ENCODE measurements at places on chromosomes 11 and 22.

GRCh38 chr22:39173787-39174497 is 21.5 kb upstream of the CBX7 start:
- no peak for DNase-seq

- DNase-seq: no peak
Measured at GRCh38 chr11:59218319-59218718, 5.6 kb upstream of the MPEG1 start.

DNA sequence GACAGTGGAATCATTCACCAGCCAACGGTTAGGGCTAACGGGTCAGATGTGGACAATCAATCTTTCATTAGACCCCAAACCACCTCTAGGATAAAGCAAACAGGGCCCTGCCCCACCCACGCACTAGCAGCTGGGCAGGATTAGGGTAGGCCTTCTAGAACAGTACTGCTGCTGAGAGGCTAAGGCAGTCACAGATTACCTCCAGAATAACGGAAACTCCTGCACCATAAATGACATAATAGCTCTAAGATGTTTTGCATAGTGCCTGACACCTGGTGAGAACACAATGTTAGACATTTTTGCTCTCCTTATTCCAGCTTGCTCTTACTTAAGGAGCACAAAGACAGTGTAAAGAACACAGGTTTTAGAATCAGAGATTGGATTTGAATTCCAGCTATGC is 1.8 kb downstream of the SYTL2 start:
- no peak for DNase-seq

DNA sequence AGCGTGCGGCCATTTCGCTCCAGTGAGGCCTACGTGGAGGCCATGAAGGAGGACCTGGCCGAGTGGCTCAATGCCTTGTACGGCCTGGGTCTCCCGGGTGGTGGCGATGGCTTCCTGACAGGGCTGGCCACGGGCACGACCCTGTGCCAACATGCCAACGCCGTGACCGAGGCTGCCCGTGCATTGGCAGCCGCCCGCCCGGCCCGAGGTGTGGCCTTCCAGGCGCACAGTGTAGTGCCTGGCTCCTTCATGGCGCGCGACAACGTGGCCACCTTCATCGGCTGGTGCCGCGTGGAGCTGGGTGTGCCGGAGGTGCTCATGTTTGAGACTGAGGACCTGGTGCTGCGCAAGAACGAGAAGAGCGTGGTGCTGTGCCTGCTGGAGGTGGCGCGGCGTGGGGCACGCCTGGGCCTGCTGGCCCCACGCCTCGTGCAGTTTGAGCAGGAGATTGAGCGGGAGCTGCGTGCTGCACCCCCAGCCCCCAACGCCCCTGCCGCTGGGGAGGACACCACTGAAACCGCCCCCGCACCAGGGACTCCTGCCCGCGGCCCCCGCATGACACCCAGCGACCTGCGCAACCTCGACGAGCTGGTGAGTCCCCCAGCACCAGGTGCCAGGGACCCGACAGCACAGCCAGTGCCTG is 1.8 kb downstream of the GAS2L1 start:
- DNase-seq: no peak

- DNase-seq: no peak
Measured at GRCh38 chr11:45688472-45689033, 23.1 kb upstream of the CHST1 start.

Measured in activated CD4-positive, alpha-beta T cell treated with anti-CD3 and anti-CD28 coated beads, Interleukin-2, amount 50 U/mL, for 24 hours (primary cell).